ENCODE measurements at places on chromosomes 5 and 9. TPM values are rescaled to one million over a fixed set of nuclear protein-coding genes. Genes with fewer than 3 reads are reported as not detected.

- DNase-seq: no peak
Measured at GRCh38 chr5:68431186-68431585, 215.6 kb downstream of the PIK3R1 start.

GRCh38 chr5:120464627-120465435, 731 bp downstream of the PRR16 start:
- peak; percentile 55 for DNase-seq

Gene ROPN1L
- polyA plus RNA-seq: not detected

Gene ANKDD1B
- 0.58 TPM for polyA plus RNA-seq

- no peak for DNase-seq
Measured at GRCh38 chr5:103473725-103474124, 88.9 kb downstream of the NUDT12 start.

DNA sequence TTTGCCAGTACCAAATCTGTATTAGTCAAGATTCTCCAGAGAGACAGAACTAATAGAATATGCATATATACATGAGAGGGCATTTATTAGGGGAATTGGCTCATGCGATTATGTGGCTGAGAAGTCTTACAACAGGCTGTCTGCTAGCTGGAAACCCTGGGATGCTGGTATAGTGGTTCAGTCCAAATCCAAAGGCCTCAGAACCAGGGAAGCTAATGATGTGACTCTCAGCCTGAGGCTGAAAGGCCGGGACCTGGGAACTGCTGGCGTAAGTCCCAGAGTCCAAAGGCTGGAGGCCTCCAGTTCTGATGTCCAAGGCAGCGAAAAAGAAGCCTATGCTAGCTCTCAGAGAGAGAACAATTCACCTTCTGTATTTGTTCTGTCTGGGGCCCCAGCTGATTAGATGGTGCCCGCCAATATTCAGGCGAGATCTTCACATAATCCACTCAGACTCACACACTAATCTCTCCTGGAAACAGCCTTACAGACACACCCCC, 84.1 kb downstream of the KIAA1958 start:
- DNase-seq: peak; percentile 48

DNA sequence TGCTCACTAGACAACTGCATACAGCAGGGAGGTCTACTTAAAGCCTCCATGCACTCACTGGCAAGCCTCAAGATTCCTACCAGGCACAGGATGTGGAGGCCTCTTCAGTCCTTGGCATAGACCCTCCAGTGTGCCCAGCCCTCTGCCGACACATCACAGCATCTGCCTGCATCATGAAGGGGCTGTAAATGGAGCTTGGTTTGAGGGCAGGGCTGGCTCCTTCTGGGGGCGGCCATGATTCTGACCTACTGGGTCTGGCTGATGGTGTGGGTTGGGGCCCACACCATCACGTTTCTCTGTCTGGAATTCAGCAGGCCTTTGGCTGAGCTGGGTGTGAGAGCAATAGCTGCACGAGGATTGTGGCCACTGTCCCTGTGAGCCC, 84.9 kb upstream of the SHB start:
- no peak for DNase-seq

- peak; percentile 52 for DNase-seq
Measured at GRCh38 chr9:112288029-112288428, 45.4 kb downstream of the PTBP3 start.

Gene F2RL1
- polyA plus RNA-seq: 0.82 TPM

DNA sequence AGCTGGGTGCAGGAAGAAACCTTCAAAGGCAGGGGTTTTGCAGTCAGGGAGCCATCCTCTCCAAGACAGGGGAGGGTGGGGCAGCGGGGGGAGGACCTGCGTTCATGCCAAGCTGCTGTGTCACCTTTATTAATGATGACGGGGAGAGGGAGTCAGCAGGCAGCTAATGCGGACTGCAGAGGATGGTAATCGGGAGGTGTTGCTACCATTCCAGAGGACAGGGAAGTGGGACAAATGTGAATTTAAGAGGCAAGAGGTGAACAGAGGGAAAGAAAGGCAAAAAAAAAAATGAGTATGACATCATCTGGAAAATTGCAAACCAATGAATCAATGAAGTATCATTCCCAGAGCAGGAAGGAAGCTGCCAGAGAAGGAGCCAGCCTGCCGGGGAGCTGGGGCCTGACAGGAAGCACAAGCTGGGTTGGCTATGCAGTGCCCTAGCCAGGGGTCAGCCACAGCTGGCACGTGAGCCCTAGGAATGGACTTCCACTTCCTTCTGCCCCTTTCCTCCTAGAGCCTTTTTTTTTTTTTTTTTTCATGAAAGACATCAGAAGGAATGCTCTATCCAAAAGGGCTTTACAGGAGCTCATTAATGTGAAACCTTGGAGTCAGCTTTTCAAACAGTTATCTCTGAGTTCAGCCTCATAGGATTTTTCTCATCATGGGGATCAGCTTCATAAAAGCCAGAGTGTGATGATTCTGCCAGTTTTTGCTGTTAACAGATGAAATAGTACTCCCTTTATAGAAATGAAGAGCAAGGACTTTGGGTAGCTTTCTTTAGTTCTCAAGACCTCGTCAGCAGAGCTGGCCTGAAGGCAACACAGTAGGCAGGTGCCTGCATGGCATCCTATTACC, 9.2 kb downstream of the INSYN2B start:
- peak; percentile 47 for DNase-seq

DNA sequence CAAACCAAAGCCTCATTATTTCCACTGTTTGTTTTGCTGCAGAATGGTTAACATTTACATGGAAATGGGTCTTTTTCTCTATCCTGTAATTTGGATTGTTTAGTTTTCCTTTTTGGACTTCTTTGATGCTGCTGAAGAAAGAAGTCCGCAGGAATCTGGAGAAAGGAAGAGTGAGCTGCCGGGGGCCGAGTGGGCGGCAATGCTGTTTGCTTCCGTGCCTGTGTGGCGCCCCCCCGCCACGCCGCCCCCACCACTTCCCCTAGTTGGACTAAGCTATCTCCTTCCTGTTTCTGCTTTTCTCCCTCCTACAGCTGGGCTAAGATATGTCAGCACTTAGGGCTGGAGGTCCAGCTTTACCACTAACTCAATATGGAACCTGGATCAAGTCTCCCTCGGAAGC, 39.7 kb downstream of the ACTL7B start:
- DNase-seq: peak; percentile 18

Gene GABRB2
- 0.41 TPM for polyA plus RNA-seq

DNA sequence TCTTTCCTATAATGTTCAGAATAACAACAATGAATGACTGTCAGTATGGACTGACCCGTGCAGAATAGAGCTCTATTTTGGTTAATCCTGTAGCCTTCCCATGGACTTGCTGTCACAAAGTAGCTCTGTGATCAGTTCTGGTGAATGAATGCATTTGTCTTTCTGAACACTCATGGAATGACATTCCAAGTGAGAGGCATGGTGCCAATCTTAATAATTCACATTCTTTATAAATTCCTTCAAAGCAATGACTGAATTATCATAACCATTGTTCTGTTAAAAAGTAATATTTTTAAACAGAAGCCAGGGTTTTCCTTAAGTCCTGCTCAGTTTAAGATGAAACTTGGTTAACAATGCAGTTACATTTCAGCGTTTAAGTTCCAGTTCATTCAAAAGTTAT, 360.5 kb downstream of the ICE1 start:
- no peak for DNase-seq

Gene CAPSL
- polyA plus RNA-seq: 0.32 TPM

- no peak for DNase-seq
Measured at GRCh38 chr5:172282272-172283019, 1.1 kb downstream of the UBTD2 start.

DNA sequence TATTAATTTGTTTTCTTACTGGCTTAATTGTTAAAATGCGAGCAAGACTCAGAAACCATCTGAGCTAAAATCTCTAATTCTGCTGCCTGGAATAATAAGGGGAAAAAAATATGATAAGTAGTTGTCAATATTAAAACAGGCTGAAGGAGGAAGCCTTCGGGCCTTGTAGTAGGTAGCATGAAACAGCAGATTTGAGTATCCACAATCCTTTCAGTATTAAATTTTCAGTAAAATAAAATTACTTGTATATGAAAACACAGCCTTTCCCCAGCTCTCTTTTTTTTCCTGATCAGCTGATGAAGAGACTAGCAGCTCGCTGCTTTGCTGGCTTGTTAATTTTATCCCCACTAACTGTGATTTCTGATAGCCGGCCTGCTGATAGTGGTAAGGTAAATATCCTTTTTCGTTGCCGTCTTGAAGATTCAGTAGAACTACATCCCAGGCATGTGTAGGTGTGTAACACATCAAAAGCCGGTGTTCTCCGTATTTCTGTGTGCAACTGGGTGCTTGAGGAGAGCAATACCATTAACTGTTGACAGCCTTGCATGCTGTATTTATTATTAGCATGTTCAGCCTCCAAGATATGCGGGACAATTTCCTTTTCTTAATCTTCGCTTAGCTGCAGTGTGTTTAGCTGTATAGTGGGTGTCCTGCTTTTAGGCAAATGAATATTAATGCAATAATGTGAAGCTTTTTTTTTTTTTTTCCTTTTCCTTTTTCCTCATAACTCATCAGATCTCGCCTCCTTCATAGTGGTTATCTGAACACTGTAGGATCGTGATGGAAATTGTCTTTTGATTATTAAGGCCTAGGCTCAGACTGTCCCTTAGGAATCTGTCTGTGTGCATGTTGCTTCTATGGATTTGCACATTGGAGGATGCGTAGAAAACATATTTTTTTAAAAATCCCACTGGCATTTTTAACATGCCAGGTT, 144.6 kb downstream of the SMARCA2 start:
- DNase-seq: peak; percentile 60

DNA sequence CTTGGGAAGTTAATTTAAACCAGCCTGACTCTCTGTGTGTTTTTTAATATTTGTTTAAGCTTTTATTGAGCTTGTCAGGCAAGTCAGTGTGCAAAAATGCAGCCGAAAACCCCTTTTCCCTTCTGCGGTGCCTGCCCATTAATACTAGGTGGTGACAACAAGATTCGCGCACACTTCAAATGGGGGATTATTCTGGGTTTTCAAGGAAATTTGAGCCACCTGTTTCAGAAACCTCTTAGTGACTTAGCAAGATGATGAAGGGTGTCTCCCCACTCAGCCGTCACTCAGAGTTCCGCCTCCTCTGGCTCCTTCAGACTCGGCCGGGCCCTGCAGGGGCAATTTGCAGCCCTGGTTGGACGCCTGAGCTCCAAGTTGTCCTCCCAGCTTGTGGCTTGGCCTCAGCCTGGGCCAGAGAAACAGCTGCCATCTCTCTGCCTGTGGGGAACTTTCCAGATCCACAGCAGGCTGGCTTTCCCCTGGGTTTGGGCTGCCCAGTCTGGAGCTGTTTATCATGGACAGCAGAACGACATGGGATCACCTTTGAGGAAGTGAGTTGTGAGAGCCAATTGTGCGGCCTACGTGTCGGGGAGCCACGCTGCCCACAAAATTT, 75.9 kb downstream of the SPRY4 start:
- DNase-seq: peak; percentile 64

Gene TTC16
- not detected for polyA plus RNA-seq

Gene COQ4
- polyA plus RNA-seq: 25.7 TPM

Gene SNCB
- polyA plus RNA-seq: not detected

GRCh38 chr5:173497685-173498084, 118.8 kb downstream of the BOD1 start:
- no peak for DNase-seq

Gene FAM221B
- polyA plus RNA-seq: 0.26 TPM

- DNase-seq: no peak
Measured at GRCh38 chr9:73981405-73981804, 515.7 kb upstream of the RORB start.

DNA sequence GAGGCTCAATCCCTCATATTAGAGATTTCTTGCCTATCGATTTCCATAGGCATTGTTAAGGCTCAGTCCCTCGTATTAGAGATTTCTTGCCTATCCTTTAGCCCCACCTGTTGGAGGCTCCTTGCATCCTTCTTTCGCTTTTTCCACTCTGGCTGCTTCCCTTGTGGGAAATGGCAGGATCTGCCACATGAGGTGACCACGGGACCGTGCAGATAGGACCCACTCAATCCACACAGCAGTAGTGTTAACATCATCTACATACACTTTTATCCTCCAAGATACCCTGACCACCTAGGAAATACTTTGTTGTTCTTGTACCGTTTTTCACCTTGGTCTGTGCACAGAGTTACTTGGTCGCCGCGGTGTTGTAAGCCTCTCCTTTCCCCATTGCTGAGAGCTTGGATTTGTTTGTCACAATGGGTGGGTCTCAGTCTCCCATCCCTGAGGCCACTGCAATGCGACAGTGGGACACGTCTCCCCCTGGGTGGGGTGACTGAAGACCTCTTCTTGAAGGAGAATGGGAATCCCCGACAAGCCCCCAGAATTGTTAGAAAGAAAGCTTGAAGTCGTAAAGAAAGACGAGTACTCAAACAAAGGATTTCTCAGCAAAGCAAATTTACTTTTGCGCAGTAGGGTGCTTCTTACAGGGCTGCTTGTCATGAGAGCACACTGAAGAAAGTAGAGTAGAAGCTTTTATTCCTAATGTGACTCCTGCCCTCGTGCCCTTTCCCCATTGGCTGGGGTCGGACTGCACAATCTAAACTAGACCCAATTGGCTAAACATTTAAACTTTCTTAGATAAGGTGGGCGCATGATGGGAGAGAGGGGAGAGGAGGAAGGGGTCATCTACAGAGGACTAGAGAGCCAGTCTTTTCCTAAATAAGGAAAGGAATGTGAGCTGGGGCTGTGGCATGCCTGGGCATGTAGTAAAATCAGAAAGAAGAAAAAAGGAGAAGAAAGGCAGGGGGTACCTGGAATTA, 19.8 kb downstream of the IFT74 start:
- DNase-seq: peak; percentile 42

Gene DMGDH
- 2.6 TPM for polyA plus RNA-seq

- DNase-seq: peak; percentile 84
Measured at GRCh38 chr5:57176350-57176857, 2.5 kb downstream of the GPBP1 start.

DNA sequence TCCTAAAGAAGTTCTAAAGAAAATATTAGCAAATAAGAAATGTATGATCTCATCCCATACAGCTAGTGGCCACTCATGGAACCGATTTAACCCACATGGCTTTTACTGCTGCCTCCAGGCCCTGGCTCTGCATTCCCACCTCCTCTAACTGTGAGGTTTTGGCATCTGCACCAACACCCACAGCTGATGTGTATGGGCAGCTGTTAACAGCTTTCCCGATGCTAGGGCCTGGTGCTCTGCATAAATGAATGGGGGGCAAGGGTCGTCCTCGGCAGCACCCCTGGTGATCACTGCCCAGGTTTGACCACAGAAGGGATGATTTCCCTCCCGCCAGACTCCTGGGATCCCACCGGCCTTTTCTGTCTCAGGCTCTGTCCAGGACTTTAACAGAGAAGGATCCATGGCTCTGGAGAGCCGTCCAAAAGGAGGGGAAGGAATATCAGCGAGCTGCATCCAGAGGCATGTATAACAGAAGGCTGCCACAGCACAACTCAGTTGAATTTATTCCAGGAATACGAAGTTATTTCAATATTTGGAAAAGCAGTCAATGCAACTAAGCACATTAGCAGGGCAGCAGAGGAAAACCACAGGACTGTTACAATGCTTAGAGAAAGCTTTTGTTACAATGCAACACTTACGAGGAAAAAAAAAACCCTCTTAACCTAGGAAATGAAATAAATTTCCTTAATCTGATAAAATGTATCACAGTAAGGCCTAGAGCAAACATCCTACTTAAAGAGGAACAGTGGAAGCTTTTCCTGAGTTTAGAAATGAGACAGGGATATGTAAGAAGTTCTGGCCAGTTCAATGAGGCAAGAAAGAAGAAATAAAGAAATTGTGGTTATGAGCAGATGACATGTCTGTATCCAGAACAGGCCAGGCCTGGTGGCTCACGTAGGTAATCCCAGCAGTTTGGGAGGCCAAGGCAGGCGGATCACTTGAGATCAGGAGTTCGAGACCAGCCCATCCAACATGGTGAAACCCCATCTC, 63.1 kb downstream of the NACC2 start:
- peak; percentile 88 for DNase-seq

Measured in muscle of leg (tissue), 16 donors.